ENCODE measurements at places on chromosomes 11 and 22. TPM values are rescaled to one million over a fixed set of nuclear protein-coding genes. Genes with fewer than 3 reads are reported as not detected.

DKK3 gene
- total RNA-seq, result 1,064 TPM

- no peak for DNase-seq
Observed at GRCh38 chr22:32882774-32883530, 81.4 kb downstream of the TIMP3 start.

DNA sequence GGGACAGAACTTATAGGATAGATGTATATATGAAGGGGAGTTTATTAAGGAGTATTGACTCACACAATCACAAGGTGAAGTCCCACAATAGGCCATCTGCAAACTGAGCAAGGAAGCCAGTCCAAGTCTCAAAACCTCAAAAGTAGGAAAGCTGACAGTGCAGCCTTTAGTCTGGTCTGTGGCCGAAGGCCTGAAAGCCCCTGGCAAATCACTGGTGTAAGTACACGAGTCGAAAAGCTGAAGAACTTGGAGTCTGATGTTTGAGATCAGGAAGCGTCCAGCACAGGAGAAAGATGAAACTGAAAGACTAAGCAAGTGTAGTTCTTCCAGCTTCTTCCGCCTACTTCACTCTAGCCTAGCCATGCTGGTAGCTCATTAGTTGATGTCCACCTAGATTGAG is 799.6 kb upstream of the ARHGAP42 start:
- DNase-seq, result no peak

GRCh38 chr11:122754553-122755322 is 83.6 kb upstream of the CRTAM start:
- DNase-seq, result no peak

All from fibroblast of lung (primary cell).